ENCODE measurements at places on chromosomes 6 and 20. TPM values are rescaled to one million over a fixed set of nuclear protein-coding genes. Genes with fewer than 3 reads are reported as not detected.

GRCh38 chr20:45965169-45966002, 6.6 kb downstream of the ZNF335 start:
- DNase-seq: no peak

COL21A1 gene
- 143 TPM for polyA plus RNA-seq

ASIP gene
- polyA plus RNA-seq: 0.28 TPM

BMP7 gene
- polyA plus RNA-seq: 78.2 TPM

- no peak for DNase-seq
Observed at GRCh38 chr20:44765701-44766347, 20.2 kb downstream of the KCNK15 start.

REM1 gene
- 0.57 TPM for polyA plus RNA-seq

DNA sequence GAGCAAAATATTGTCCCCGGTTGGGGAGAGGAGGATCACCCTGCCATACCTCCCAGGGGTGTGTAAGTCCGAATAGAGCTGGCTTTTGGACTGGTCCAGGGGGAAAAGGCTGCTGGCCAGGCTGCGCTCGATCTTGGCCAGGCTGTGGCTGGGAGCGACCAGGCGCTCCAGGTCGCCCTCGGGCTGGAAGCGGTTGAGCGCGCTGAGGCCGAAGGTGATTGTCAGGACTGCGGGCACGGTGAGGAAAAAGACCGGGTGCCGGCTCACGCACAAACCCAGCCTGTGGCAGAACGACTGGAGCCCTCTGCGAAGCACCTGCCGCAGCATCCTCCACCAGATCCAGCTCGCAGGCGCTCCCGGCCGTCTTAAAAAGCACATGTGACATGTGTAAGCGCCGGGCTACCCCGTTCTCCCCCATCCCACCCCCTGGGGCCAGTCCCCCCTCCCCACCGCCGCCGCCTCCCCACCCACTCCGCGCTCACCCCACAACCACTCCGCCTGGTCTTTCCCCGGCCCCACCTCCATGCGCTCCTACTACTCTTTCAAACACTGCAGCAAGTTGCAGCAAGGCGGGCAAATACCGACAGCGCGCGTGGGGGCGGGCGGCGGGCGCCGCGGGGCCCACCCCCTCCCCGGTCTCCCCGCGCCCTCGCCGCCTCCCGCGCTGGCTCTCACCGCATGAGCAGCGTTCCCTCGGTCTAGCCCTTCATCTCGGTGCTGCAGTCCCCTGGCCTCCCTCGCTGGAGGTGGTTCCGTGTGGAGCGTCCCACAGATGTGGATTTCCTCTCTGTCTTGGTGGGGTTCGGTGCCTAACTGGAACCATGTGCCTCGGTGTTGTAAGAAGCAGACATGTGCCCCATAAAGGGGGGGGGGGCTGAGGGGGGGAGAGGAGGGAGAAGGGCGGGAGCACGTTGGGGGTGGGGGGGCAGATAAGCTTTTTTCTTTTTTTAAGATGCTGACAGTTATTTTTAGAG, 42.4 kb downstream of the PTCHD4 start:
- DNase-seq: no peak

- DNase-seq: no peak
Observed at GRCh38 chr20:2869381-2869780, 3.9 kb upstream of the PTPRA start.

- DNase-seq: no peak
Observed at GRCh38 chr6:6085928-6086668, 79.4 kb upstream of the NRN1 start.

DNA sequence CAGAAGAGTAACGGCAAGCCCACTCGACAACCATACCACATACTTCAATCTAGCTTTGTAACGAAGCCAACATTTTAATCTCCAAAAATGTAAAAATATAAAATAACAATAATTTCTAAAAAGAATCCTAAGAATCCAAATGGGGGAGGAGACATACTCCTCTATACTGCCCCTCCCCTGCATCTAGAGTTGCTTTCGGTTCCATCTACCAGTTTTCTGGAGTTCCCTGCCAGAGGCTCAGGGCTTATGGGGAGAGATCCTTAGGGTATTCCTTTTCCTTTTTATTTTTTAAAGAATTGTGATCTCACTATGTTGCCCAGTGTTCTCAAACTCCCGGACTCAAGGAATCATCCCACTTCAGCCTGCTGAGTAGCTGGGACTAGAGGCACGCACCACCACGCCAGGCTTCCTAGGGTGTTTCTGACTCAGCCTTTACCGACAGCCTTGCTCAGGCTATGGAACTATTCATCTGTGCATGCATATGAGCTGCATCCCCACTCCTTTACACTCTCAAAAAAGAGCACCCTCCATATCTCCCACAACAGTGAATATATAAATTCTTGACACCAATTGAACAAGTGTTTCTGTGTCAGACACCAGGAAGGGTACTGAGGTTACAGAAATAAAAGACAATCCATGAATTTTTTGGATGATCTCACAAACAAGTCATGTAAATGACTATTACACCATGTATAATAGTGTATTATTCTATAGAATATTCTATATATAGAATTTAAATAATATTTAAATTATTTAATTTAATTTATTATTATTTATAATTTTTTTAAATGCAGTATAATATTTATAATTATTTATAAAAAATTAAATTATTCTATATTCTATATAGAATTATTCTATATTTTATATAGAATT, 40.7 kb upstream of the UBR2 start:
- DNase-seq: no peak

DNA sequence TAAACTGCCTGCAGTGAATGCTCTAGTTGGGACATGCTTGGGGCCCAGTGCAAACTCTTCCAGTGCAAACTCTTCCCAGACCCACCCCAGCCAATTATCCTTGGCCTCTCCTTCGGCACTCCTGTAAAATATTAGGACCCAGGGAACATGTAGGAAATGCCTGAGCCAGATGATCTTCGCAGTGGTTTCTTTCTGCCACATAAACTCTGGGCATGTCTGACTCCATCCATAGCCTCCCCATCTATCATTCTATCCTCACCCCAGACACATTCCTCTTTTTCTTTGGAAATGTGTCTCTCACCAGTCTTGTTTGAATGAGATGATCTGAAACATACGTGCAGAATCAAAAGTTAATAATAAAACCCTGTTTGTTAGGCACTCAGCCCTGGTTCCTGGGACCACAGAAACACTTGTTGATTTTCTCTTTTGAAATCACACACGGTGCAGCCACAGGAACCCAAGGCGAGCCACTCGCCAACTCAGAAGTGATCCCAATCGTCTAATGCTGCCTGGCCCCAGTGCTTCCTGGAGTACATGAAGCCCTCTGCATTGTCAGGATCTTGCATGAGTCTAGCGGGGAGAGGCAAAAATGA, 108.9 kb upstream of the CST7 start:
- no peak for DNase-seq

DNA sequence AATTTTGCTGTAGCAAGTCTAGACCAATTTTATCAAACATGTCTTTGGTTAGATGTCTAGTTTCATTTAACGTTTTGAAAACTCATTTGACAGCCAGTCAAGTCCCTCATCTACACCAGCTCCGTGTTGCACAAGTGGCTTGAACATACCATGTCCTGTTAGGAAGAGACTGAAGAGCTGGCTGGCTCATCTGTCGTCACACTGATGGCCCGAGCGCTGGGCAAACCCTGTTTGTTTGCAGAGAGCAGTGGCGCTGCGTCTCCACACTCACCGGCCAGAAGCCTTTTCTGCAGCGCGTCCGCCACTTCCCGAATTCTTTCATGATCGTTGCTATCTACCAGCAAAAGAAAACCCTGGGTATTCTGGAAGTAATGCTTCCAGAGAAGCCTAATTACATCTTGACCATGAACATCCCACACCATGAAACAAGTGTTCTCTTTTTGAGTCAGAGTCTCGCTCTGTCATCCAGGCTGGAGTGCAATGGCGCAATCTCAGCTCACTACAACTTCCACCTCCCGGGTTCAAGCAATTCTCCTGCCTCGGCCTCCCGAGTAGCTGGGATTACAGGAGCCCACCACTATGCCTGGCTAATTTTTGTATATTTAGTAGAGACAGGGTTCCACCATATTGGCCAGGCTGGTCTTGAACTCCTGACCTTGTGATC, 10.7 kb upstream of the TCFL5 start:
- DNase-seq: no peak

SPO11 gene
- not detected for polyA plus RNA-seq

DNA sequence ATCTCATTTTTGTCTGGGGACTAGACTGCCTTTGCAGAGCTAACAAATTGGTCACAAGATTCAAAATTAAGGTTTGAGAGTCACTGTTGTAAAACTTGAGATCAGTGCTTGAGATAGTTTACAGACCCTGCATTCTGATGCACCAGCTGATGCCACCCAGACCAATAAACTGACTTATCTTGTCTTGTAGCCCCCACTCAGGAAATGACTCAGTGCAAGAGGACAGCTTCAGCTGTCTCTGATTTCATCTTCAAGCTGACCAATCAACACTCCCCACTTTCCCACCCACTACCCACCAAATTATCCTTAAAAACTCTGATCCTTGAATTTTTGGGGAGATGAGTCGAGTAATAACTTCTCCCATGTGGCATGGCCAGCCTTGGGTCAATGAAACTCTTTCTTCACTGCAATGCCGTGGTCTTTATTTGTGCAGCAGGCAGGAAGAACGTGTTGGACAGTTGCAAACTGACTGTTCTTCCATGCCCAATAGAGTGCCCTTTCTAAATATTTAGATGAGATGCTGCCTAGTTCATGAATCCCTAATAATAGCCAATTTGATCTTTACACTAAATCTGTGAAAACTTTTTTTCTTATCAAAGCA, 48.3 kb upstream of the PROKR2 start:
- no peak for DNase-seq

DNA sequence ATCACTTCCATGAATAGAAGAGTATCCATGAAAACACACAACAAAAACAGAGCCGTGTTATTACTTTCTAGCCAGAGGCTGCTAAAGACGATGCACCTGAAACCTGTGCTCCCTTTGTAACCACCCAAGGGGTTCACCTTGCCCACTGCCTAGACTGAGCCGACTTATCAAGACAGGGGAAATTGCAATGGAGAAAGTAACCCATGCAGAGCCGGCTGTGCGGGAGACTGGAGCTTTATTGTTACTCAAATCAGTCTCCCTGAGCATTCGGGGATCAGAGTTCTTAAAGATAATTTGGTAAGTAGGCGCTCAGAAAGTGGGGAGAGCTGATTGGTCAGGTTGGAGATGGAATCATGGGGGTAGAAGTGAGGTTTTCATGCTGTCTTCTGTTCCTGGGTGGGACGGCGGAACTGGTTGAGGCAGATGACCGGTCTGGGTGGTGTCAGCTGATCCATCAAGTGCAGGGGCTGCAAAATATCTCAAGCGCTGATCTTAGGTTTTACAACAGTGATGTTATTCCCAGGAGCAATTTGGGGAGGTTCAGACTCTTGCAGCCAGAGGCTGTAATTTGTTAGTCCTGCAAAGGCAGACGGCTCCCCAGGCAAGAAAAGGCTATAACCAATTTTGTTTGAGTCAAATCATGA, 366.6 kb downstream of the PREX1 start:
- no peak for DNase-seq

DNA sequence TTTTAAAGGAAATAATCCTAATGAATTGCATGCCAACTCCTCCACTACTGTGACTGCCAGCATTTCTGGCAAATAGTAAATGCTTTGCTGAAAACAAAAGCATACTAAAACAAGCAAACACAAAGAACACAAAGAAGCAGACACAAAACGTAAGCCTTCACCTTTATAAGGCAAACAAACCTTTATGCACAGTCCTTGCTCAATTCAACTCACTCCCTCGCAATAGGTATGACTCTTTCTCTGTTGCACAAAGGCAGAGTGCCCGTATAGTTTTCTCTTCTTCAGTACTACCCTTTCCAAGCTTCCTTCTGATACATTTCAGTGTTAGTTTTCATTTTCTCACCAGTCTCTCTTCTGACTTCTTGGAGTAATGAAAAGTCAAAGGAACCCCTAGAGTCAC, 63.9 kb downstream of the PDE10A start:
- DNase-seq: no peak

DNA sequence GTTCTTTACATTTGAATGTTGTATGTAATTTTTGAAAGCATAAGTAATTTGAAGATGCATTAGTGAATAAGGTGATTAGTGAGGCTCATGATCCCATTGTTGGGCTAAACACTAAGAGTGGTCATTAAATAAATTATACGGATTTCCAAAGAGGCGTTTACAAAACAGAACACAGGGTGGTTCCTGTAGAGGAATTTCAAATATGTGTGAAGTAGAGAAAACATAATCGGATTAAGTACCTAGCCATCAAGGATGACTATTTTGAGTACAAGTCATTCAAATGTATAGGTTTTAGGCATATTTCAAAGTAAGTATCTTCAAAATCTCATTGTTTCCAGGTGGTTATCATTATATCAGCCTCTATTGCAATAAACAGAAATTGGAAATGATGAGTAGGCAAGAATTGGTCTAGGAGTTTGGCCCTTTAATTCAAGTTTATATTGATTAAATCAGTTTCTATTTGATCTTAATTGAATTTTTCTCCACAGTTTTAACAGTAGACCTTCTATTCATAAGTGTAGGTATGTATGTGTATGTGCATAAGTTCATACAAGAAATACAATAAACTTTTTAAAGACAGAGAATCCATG, 94.8 kb downstream of the MYLK4 start:
- no peak for DNase-seq

GRCh38 chr20:59214606-59215547, 51.3 kb downstream of the ZNF831 start:
- no peak for DNase-seq

DNA sequence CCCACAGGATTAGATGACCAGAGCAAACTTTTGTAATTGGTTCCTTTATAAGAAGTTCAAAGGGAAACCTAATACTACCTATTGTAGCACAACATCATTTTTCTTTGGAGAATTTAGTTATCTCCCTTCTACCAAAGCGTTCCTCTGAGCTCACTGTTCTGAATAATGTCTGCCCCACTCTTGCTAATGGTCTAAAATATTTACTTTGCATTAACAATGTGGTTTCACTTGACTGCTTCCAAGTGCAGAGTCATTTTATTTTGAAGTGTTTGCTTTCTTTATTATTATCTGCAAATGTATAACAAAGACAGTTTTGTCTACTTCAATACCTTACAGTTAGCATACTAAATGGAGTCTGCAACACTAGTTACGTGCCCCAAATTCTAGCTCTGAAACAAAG, 15.0 kb downstream of the TRAPPC3L start:
- DNase-seq: no peak

PPP1R3G gene
- 1.5 TPM for polyA plus RNA-seq

DNA sequence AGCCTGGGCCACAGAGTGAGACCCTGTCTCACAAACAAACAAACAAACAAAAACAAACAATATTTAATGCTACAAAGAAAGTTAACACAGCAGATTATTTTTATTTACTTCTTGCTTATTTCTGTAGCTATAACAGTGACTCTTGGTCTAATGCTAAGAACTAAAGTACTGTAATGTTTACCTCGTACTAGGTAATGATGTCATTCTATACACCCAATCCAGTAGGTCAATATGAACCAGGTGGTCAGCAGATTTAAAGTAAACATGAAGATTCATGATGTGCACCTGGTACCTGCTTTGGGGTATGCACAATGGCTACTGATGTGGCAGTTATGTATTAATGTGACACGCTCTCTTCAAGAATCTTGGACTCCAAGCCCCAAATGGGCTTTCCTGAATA, 36.6 kb upstream of the CARMIL1 start:
- DNase-seq: no peak

GRCh38 chr20:47713878-47714450, 71.3 kb downstream of the SULF2 start:
- no peak for DNase-seq

All from right renal cortex interstitium (tissue), 3 donors.